Hematopoietic multipotent progenitor cell treated with erythropoietin and hydrocortisone succinate and interleukin-3 and kit ligand, for 4 days (in vitro differentiated cells): ENCODE measurements at places on chromosomes 11 and 22.

DNA sequence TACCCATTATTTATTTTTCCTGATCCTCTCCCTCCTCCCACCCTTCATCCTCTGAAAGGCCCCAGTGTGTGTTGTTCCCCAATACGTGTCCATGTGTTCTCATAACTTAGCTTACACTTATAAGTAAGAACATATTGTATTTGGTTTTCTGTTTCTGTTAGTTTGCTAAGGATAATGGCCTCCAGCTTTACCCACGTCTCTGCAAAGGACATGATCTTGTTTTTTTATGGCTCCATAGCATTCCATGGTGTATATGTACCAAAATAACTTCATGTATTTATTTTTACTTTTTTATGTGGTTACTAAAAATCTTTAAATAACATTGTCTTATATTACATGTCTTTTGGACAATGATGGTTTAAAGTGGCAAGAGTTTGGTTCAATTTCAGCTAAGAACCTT, 15.2 kb downstream of the PDGFD start:
- no peak for DNase-seq

- DNase-seq: peak; percentile 38
Measured at GRCh38 chr11:109641549-109641948, 219.6 kb downstream of the C11orf87 start.

DNA sequence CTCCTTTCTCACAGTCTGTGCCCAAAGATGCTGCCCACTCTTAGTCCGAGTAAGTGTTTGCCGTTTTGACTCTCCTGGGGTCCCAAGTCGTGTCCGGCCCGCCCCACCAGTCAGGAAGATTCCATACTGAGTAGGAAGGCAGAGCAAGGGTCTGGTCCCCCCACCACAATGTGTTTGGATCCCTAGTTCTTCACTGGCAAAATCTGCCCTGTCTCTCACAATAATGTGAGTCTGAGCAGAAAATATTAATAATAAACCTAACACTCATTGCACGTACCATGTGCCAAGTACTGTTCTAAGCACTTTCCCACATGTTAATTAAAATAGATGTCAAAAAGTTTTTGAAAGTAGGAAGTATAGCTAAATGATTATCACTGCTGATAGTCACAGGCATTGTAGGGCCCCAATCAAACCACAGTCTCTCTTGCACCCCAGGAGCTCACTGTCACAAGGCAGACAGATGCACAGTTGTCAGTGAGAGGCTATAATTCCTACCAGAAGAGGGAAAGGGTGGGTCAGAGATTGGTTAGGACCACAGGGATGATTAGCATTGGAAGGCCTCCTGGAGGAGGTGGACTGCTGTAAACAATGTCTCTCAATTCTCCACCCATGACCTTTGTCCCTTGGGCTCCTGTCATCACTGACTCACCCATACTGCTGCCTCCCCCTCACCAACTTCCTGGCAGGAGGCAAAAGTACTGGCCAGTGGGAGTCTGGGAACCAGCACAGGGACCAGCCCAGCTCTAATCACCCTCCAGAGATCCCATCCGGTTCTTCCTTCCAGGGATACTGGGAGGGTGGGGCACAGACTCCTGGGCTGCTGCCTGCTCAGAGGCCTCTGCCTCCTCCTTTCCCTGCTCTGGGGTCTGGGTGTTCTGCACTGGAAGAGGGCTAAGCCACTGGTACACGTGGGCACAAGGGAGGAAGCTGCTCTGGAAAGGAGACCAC, 1.0 kb upstream of the POLD4 start:
- peak; percentile 71 for DNase-seq

DNA sequence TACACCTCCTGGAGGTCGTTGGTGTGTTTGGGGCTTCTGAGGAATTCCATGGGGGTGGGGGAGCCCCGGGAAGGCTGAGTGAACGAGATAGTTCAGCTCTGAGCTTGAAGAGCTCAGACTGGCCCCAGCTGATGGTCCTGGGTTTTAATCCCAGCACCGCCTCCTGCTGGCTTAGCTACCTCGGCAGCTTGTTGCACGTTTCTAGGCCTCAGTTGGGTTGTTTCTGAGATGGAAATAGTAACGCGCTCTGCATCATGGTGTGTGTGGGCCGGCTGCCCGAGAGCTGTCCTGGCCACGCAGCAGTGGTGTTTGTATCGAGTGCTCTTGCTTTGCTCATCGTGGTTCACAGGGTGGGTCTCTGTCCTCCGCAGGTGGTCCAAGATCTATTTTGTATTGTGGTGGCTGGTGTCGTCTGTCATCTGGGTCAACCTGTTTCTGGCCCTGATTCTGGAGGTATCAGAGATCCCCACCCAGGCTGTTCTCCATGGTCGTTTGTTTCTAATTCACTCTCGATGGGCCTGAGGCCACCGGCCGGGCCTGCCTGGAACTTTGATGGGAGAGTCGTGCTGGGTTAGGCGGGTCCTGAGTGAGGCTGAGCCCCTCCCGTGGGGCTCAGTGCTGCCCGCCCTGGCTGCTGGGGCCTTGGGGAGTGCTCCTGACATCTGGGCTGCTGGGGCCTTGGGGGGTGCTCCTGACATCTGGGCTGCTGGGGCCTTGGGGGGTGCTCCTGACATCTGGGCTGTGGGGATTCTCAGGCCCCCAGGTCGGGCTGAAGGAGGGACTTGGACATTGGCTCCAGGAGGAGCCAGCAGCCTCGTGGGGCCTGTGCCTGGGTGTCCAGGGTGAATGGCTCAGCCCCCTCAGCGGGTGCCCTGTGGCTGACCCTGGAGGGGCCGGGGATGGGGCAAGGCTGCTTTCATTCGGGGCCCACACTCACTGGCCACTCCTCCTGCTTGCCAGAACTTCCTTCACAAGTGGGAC, 37.7 kb downstream of the TPCN2 start:
- peak; percentile 48 for DNase-seq

GRCh38 chr11:36558571-36559413, 9.0 kb upstream of the RAG1 start:
- peak; percentile 15 for DNase-seq

GRCh38 chr22:27575348-27575747, 226.2 kb downstream of the MN1 start:
- DNase-seq: no peak

DNA sequence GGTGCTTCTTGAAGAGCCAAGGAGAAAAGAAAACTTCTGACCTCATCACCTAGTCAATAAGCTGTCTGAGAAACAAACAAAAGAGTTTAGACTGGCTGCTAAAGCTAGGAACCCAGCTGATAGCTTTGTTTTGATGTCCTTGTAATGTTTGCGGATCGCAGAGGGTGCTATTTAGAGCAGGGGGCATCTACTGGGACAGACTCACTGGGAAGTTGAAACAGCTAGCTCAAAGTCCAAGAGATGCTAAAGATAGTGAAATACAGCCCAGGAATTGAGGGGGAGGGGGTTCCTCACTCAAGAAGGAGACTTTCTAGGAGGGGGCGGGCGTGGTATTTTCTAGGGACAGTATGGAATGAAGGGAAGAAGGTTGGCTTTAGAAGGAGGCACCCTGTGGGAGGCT, 18.9 kb downstream of the ZBTB16 start:
- DNase-seq: no peak

DNA sequence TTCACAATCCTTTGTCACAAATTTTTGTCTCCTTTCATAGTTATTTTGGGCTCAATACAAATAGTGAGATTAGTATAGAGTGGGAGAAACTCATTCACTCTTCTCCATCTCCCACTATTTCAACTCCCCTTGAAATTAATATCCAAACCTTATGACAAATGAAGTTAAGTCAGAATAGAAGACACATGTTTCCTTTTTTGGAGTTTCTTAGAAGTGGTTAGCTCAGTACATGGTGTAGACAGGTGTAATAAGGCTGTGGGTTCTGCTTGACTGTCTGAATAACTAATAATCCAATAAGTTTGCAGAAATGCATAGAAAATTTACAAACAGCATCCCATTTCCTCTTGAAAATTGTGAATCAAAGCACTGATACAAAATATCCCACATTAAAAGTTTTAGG, 10.8 kb upstream of the HSPA8 start:
- DNase-seq: no peak

DNA sequence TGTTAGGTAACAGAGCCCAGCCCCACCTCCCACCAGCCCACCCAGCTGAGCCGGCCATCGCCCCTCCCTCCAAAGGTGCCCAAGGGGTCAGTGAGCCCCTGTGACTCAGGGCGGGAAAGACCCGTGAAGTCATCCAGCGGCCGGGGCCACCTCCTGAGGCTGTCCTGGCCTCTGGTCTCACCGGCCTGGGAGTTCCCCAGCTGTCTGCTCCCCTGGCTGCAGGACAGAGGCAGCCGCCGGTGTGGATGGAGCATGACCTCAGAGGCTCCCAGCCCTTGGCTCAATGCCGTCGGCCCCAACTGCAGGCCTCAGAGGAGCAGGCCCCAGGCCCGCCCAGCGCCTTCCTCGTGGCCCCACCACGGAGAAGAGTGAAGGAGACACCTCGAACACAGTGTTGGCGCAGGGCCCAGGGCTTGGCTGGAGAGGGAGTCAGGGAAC, 28.7 kb downstream of the RPL3 start:
- DNase-seq: no peak

- no peak for DNase-seq
Measured at GRCh38 chr11:66240781-66241136, 27.7 kb upstream of the RAB1B start.

DNA sequence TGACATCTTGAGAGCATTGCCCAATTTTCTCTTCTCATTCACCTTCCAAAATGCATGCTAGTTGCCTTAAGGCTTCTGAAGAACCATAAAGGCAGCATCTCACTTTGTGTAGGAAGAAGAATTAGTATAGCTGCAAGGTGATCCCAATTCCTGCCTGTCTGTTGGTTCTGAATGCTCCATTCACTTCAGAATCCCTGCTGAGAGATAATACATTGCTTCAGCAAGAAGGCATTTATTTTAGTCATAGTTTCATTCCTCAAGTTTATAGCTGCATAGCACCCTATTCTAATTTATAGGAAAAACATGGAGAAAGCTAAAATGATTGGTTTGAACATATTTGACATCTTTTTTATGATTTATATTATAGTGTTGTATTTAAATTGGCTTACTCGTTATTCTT, 181.3 kb downstream of the METTL15 start:
- DNase-seq: no peak

DNA sequence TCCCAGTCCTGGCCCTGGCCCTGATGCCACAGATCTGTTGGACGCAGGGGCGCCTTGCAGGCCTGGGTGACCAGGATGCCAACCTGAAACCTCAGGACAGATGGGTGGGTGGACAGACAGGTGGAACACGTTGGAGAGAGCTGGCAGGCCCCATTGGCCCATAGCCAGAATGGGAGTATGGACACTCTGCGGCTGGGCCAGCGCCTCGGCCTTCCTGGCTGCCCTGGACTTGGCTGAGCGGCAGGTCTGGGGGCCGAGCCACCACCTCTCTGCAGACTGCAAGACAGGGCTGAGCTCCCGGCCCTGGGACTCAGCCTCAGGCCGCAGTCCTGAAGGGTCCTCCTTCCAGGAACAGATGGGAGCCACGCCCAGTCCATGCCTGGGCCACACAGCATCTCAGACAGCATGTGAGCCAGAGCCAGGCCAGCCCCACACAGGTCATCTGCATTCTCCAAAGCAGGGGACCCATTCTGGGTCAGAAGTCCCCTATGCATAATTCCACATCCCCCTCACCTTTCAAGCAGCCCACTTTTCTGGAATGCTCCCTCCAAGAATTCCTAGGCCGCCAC, 14.1 kb downstream of the WNT7B start:
- no peak for DNase-seq

GRCh38 chr11:36409152-36409816, 100.8 kb downstream of the TRAF6 start:
- peak; percentile 89 for DNase-seq

GRCh38 chr11:79291948-79292347, 148.9 kb downstream of the TENM4 start:
- DNase-seq: no peak

- no peak for DNase-seq
Measured at GRCh38 chr11:24645563-24645962, 148.7 kb downstream of the LUZP2 start.

GRCh38 chr22:22130953-22131608, 113.5 kb upstream of the VPREB1 start:
- no peak for DNase-seq

DNA sequence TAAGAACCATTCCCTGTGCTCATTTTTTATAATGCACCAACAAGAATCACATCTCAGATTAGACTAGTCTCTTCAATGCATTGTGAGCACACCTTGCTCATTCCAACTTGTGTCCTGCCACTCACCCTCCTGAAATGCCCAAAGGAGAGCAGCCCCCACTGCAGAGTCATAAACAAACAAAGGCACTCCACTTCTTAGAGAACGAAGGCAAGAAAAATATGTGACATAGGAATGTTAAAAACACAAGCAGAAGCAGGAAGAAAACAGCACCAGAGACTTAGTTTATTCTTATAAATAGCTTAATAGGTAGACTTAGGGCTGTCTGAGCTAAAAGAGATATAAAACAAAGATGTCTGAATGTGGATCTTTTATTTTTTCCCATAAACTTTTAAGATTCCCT, 57.2 kb downstream of the GUCY1A2 start:
- DNase-seq: no peak

DNA sequence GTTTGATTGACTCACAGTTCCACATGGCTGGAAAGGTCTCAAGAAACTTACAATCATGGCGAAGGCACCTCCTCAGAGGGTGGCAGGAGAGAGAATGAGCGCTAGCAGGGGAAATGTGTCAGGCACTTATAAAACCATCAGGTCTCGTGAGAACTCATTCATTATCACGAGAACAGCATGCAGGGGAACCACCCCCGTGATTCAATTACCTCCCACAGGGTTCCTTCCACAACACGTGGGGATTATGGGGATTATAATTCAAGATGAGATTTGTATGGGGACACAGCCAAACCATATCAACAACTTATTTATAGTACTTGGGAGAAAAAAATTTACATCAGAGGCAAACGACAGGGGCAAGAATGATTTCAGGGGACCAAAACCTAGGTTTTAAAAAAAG, 3.0 kb downstream of the ME3 start:
- DNase-seq: no peak

DNA sequence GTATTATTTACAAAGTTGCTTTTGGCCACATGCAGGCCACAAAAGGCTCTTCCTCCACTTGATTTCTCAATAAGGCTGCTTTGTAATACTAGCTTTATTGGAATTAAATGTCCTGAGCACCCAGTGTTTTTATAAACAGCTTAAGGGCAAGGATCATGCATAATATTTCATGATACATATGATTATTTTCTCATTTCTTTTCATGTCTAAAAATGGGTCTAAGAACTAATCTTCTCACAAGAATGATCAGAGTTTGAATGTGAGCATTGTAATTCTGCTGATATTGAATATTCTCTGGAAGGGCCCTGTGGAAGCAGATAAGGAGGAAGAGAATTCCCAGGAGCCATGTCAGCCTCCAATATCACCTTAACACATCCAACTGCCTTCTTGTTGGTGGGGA, at the start of gene OR52K2:
OR52K2 (plus strand) TSS at position 301 of the 400 bp plus-strand sequence; CDS start at position 346, 45 bp downstream.
- DNase-seq: no peak

- DNase-seq: peak; percentile 56
Measured at GRCh38 chr22:17647991-17648390, 9.4 kb downstream of the BCL2L13 start.
